ENCODE measurements at places on chromosomes 6 and 20.

DNA sequence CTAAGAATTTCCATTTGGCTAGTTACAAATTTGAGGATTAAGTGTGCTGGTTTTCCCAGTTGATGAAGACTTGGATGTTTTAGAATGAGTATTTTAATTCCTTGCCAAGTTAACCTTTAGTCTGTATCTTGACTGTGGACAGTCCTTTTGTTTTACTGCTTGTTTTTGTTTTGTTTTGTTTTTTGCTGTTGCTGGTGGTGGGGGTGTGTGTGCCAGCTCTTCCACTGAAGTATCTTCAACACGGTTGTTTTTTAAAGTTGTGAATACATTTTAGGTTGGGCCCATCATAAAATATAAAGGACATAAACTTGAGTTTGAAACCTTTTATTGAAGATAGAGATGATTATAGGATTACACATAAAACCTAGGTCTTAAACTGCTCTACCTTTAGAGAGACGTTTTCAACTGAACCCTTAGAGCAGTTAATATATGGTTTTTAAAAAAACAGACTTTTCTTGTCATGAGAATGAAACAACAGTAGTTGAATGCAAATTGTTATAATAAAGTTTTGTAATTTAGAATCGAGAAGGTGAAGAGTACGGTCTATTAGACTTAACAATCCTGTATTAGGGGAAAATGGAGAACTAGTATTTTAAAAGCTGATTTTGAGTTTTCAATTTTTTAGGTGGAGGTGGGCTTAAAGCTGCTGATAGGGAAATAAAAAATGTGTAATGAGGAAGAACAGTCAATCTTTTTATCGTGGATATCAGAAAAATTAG lies 4.0 kb downstream of the QKI start:
- no peak for DNase-seq

DNA sequence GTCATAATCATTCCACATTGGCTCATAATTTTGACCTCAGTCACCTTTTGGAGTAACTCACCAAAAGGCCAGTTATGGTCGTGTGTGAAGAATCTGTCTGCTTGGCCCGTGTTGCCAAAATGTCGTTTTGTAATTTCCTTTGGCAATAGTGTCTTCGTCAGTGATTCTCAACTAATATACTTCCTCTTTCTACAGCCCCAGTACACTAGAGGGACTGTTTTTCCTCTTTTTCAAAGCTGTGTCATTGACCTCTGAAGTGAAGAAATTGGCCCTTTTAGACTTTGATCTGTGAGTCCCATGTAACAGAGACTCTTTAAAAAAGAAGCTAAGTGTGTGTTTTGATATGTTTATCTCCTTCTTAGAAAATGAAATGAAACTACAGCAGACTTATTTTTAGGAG lies 5.2 kb downstream of the FOXO3 start:
- no peak for DNase-seq

- DNase-seq, result no peak
Measured at GRCh38 chr20:33567949-33568348, 78.1 kb downstream of the CBFA2T2 start.

GRCh38 chr20:11352041-11352440 lies 565.7 kb upstream of the BTBD3 start:
- no peak for DNase-seq

- DNase-seq, result no peak
Measured at GRCh38 chr6:110532431-110532830, 56.0 kb upstream of the SLC22A16 start.

DNA sequence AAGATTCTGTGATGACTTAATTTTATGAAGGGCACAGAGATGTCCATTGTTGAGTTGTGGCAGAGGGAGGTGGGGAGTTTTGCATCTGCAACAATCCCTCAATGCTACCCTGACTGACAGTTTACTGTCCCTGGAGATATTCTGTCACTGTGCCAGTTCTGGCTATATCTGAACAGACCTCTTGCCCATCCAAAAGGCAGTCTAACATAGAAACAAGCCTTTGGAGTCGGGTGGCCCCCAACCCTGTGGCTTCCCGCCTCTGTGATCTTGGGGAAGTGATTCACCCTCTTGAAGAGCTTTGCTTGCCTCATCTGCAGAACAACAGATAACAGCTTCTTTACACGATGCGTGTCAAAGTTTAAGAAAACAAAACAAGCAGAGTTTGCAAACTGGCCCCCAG lies 3.8 kb upstream of the E2F1 start:
- no peak for DNase-seq

DNA sequence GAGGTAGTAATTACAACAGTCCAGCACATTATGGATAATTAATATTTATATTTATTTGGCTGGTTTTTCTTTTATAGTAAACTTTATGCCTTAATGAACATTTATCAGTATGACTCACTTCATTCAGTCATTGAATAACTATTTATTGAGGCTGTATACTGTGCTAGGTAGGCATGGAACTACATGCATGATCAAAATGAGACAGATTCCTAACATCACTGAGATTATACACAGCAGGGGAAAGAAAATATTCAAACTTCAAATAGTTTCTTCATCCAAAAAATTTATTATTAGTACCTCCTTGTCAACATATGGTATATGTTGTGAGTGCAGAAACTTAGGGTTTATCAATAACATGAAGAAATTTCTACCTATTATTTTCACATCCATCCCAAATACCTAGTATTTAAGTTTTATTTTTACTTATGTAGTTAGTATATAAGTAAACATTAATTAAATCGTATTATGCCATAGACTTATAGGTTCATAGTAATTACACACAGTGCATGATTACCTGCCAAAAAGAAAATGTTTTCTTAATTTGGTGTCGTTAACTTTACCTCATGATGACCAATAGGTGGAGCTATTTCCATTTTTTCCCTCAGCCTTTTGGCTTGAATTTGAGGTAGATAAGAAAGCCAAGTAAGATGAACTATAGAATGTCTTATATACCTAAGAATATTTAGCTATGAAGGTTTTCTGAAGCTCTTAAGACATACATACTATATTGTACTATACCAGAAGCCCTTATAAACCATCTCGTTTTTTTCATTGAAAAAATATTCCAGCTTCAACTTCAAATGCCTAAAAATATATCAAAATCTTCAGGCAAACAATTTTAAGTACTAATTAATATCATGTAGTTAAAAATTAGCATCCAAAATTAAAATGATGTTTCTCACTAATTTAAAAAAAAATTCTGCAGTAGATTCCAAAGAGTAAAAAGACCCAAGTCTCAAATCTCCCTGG lies 12.5 kb upstream of the TMEM30A start:
- no peak for DNase-seq

DNA sequence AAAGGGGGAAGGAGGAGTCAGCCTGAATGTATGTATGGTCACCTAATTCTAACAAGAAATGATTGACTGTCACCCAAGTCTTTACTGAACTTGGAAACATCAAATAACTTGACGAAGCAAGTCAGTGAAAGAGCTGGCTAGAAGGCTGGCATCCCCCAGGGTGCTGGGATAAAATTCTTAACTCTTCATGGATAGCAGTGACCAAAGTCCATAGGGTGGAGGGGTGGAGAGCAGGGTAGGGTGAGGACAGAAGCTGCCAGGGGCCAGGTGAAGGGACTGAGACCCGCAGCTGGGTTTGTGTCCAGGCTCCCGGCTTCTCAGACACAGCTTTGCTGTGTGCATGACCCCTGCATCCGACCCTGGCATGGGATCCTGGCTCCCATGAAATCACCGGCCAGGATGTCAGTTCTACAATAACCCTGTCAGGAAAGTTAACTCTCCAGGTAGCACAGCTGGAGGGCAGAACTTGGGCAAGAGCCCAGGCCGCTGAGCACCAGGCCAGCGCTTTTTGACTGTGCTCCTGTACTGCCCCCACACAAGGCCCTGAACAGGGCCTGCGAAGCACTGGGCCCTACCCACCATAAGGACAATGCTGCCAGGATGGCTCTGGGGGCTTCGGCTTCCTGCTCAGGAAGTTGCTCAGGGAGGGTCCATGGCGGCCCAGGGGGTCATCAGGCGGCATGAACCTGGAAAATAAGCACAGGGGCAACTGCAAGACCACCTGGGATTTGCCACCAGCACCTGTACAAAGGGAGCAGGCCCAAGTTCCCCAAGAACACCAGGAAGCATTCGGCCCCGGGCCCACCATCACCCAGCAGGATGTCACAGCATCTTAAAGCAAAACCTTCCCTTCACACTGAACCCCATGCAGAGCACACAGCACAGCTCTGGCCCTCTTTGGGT lies 32.5 kb downstream of the ZC3H12D start:
- DNase-seq, result no peak

GRCh38 chr6:125154761-125155135 lies 1.2 kb downstream of the TPD52L1 start:
- no peak for DNase-seq

- DNase-seq, result no peak
Measured at GRCh38 chr6:147660334-147661311, 152.1 kb downstream of the SAMD5 start.

GRCh38 chr6:137494281-137494987 lies at the start of gene OLIG3:
TSS of gene OLIG3 (minus strand) at chr6:137494394. CDS start at chr6:137494170, 224 bp downstream.
- DNase-seq, result no peak

GRCh38 chr6:143539734-143540133 lies 28.2 kb upstream of the FUCA2 start:
- no peak for DNase-seq

GRCh38 chr20:63635431-63636141 lies 8.7 kb upstream of the GMEB2 start:
- DNase-seq, result no peak

DNA sequence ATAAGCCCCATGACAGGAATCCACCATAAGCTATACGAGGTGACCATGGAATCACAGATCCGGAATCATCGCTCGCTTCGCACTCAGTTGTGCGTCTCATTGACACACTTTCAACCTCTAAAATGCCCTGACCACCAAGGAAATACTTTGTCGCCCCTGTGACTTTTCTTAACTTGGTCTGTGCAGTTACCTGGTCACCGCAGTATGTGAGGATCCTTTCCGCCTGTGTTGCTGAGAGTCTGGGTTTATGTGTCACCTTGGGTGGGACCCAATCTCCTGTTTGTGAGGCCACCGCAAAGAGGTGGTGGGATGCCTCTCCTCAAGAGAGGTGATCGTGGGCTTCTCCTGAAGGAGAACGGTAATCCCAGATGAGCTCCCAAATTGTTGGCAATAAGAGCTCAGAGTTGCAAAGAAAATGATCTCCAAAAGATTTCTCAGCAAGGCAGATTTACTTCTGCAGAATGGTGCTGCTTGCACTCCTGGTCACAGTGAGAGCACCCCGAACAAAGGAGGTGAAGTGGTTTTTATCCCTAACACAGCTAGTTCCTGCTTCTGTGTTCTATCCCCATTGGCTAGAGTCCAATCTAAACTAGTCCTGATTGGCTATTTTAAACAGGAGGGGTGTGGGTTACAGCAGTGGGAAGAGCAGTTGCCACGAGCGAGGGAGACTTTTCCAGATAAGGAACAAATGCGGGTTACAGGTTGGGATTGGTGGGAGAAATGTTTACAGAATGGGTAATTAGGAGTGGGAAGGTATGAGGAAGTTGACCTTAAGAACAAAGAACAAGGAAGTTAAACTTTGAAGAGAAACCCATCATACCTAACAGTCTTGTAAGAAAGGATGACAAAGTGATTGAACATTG lies 9.1 kb upstream of the ZNFX1 start:
- DNase-seq, result no peak

GRCh38 chr6:41371461-41371991 lies 36.1 kb downstream of the NCR2 start:
- no peak for DNase-seq

DNA sequence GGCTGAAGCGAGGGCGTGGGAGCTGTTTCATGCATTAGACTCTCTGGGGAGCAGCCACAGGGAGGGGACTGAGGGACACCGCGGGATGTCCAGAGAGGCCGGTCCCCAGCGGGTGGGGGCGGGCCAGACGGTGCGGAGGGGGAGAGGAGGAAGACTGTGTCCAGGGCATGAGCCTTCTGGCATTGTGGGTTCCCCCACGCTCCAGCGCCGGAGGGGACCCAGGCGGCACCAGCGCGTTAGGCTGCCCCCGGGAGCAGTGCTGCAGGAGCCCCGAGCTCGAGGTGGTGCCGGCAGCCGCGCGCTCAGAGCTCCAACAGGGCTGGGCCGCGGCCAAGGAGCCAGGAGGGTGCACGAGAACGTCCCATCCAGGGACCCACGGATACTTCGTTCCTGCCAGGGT lies 14.4 kb downstream of the SLC22A3 start:
- no peak for DNase-seq

DNA sequence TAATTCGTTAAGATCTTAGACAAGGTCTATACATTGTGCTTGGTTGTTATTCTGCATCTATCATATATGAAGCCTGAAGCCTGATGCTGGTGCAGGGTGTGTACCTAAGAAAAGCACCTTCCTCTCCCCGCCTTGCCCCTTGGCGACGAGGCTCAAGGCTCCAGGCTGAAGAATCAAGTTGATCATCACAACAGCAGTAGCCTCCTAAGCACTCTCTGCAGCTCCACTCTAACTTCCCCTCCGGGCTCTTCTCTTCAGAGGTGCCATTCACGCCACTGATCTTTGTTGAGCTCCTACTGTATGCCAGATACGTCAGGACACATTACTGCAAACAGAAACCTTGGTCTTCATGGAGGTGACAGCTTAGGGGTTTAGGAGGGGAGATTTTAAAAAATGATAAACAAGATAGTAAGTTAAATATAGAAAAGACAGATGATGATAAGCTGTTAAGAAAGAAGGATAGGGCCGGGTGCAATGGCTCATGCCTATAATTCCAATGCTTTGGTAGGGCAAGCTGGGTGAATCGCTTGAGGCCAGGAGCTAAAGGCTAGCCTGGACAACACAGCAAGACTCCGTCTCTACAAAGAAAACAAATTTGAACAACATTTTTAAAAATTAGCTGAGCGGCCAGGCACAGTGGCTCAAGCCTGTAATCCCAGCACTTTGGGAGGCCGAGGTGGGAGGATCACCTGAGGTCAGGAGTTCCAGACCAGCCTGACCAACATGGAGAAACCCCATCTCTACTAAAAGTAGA lies 38.4 kb upstream of the ZNF217 start:
- no peak for DNase-seq

DNA sequence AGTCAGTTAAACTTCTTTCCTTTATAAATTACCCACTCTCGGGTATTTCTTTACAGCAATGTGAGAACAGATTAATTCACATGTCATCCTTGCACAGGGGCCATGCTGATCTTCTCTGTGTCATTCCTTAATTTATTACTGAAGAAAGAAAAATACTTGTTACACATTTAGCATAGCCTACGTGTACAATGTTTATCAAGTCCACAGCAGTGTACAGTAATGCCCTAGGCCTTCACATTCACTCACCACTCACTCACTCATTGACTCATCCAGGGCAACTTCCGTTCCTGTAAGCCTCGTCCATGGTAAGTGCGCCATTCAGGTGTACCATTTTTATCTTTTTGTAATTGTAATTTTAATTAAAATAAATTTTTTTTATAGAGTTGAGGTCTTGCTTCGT lies 73.6 kb downstream of the RSPH3 start:
- no peak for DNase-seq

GRCh38 chr6:112396221-112396620 lies 49.1 kb downstream of the RFPL4B start:
- no peak for DNase-seq

Measured in tibial nerve (tissue), 4 donors.